GM12864 (cell line): ENCODE measurements at places on chromosomes 7 and 10.

DNA sequence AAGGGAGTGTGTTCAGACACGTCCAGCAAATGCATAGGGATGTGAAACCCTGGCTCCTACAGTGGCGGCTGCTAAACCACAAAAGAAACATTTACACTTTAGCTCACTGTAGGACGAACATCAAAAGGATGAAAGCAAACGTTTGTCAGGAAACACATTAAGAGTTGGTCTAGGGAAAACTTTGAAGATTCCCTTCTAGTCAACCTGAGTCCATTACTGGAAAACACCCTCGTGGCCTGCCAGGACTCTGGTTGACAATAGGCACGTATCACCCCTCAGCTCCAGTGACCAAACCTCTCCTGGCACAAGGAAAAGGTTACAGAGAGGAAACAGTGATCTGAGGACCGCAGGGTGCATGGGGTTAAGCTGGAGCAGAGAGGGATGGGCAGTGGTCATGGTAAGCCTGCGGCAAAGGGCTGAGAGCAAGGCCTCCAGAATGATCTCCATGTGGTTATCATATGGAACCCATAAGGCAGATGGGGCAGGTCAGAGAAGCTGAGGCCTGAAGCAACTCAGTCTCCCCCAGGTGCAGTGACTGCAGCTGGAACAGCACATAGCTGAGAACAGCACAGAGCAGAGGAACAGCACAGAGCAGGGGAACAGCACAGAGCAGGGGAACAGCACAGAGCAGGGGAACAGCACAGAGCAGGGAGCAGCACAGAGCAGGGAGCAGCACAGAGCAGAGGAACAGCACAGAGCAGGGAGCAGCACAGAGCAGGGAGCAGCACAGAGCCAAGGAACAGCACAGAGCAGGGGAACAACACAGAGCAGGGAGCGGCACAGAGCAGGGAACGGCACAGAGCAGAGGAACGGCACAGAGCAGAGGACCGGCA, 49.9 kb downstream of the CHST15 start:
- no peak for DNase-seq

DNA sequence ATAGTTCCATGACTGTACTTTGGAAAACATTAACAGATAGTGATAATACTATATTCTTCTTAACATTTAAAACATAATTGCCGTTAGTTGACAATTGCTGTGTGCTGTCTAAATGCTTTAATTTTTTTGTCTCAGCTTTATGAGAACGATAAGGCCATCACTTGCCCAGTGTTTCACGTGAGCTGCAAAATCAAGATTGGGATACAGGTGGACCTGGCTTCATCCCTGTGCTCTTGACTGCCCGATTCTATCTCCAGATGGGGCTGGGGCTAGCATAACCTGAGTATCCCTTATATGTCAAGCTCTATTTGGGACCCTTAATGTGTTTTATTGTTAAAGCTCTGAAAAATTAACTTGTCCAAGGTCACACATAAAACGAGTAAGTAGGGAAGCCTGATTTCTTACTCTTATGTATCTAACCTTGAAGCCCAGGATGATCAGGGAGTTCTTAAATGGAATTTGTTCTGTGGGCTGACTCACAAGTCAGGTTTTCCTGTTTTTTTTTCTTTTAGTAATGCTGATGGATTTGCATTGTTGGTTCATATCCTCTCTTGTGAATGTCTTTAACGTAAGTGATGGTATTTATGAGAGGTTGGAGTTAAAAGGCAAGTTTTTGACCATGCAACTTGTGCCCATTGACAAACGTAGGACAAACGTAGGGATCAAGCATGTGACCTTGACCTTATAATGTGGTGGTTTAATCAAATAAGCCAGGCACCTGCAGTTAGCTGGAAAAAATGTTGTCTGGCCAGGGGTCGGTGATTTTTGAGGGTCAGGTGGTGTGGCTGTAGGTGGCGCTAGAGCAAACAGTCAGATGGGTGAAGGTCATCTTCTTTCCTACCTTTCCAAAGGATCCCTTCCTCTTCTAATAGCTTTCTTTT, 3.6 kb downstream of the PRKAR2B start:
- no peak for DNase-seq

- no peak for DNase-seq
These were observed 74.5 kb downstream of the LANCL2 start for GRCh38 chr7:55439627-55440026.

GRCh38 chr7:37916673-37917660, at the start of gene SFRP4:
TSS of gene SFRP4 (minus strand) at chr7:37916817. CDS start at chr7:37916537, 280 bp downstream.
- DNase-seq = no peak

- DNase-seq = no peak
These were observed 286.5 kb downstream of the GLRX3 start for GRCh38 chr10:130422366-130423324.

DNA sequence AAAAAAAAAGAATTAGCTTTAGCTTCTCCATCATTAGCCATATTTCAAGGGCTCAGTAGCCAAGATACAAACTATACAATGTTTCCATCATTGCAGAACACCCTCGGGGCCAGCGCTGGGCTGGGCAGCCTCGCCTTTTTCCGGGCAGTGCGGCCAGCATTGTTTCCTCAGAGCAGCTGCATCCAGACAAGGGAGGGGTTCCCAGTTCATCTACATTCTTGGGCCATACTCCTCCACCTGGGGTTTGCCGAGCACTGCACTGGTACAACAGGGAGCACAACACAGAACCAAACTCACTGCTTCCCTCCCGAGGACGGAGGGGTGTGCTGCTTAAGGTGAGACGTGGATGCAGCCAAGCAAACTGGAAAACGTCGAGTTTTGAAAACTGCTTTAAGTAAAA, 2.4 kb upstream of the PKD1L1 start:
- DNase-seq = no peak
